Activated naive CD8-positive, alpha-beta T cell treated with anti-CD3 and anti-CD28 coated beads, Interleukin-2, amount 50 U/mL, for 24 hours (primary cell): ENCODE measurements at places on chromosomes 2 and 18.

GRCh38 chr2:189614585-189614984 is 34.0 kb upstream of the SLC40A1 start:
- DNase-seq, result no peak

DNA sequence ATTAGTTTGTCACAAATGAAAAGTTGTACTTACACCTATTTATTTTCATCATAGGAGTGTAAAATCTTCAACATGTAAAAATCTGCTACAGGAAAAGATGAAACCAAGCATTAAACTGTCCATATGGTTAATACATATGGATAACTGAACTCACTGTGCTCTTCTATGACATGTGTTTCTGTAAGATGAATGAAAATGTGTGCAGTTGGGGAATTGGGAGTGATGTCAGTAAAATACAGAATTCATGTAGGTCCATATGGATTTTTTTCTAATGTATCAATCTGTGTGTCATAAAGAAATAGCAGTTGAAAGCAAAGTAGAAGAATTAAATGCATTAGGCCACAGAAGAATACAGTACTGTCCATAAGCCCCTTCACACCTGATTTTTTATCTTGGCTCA is 178.4 kb upstream of the COL3A1 start:
- no peak for DNase-seq

DNA sequence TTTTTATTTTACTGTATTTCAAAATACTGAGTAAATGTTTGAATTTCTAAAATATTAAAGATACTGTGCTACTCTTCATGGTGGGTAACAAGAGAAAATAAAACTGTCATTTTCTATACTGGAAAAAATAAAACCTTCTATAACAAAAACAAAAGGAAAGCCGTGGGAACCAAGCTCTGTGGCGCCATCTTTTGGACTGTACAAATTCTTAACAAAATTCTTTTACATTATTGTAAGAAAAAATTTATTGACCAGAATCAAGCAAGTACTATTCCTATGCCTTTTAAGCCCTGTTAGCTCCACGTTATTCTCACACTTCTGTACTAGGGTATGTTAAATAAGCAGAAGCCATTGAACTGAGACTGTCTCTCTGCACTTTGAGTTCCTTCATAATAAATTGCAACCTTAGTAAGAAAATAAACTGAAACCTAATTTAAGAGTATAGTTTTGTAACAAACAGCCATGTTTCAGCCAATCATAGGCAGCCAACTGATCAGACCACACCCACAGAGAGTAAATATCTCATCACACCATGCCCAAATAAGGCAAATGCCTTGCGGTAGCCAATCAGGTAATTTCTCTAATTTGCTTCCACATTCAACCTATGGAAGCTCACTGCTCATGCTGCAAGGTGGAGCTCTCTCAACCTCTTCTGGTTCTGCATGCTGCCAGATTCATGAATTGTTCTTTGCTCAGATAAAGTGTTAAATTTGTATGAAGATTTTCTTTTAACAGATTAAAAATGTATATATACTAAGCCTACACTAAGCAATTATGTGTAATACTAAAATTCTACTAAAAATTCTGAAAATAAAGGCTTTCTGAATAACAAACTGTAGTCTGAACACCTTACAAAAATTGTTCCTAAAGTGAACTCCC is 42.2 kb downstream of the HIBCH start:
- DNase-seq, result peak; percentile 12

DNA sequence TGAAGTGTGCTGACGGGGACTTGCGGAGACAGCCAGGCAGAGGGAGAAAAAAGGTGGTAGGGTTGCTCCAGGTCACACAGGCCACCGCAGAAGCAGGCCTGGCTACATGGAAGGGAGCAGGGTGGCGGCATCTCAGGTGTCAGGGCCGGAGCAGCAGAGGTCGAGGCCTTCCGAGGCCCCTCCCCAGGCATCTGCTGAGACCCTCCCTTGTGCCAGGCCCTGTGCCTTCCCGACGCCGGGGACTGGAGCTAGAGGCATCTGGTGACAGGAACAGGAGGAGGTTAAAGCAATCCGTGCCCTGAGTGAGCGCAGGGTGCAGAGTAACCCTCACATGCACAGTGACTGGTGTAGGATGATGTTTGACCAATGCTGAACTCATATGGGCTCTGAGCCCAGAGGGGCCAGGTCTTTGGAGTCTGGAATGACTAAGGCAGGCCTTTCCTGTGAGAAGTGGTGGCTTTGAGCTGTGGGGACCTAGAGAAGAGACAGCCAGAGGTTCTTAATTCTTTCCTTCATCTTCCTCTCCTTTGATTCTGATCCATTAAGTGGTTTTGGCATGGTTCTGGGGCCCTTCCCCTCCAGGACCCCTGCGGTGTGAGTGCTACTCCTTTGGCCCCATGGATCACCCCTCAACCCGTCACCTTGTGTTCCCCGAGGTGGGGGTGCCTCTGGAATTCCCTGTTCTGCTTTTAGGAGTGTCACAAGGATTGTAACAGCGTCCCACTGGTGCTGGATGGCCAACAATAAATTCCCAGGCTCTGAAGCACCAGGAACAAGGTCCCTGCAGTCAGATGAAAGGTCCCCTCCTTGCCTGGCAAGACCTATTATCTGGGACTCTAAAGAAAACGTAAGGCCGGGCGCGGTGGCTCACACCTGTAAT is 72.1 kb downstream of the KLHL29 start:
- no peak for DNase-seq

DNA sequence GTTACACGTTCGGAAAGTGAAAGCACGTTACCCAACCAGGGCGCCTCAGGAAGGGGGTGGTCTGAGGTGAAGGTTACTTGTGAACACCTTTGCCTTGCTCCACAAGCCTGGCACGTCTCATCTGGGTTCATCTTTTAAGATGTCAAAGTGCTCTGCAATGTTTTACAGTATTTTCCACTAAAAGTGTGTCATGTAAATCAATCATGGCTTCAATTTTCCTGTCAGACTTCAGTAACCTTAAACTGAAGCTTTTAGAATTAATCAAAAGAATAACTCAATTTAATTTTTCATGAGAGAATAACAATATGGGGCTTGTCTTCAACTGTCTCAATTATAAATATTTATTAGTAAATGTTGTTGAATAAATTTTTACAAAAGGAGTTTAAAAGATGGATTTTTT is 93.3 kb upstream of the FANCL start:
- no peak for DNase-seq

DNA sequence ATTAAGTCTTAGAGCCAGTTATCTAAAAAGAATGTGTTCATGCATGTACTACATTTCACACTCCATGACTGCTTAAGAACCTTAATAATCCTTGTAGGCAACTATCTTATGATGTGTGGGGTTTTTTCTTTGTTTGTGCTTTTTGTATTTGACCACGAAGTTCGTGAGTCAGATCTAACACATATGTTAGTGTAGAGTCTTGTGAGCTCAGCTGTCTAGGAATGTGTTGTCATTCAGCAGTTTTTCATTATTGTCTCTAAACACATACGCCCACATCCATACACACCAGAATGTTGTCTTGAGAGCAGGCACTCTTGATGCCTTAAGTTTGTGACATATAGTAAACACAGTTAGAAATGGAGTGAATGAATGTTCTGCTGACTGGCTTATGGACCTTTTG is 38.4 kb downstream of the CAB39 start:
- DNase-seq, result no peak

DNA sequence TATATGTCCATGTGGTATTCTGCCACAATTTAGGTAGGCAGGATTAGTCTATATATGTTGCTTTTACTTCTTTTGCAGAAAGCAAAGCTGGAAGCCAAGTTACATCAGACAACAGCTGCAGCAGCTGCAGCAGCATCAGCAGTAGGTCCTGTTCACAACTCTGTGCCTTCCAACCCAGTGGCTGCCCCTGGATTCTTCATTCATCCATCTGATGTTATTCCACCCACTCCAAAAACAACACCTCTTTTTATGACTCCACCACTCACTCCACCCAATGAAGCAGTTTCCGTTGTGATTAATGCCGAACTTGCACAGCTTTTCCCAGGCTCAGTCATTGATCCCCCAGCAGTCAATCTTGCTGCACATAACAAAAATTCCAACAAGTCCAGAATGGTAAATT is 107.6 kb downstream of the BIRC6 start:
- DNase-seq, result no peak

- DNase-seq, result peak; percentile 58
Measured at GRCh38 chr18:13216711-13217465, 1.7 kb upstream of the LDLRAD4 start.

- no peak for DNase-seq
Measured at GRCh38 chr2:196961889-196962288, 35.4 kb upstream of the PGAP1 start.

GRCh38 chr2:53366543-53366942 is 401.1 kb upstream of the CHAC2 start:
- no peak for DNase-seq

DNA sequence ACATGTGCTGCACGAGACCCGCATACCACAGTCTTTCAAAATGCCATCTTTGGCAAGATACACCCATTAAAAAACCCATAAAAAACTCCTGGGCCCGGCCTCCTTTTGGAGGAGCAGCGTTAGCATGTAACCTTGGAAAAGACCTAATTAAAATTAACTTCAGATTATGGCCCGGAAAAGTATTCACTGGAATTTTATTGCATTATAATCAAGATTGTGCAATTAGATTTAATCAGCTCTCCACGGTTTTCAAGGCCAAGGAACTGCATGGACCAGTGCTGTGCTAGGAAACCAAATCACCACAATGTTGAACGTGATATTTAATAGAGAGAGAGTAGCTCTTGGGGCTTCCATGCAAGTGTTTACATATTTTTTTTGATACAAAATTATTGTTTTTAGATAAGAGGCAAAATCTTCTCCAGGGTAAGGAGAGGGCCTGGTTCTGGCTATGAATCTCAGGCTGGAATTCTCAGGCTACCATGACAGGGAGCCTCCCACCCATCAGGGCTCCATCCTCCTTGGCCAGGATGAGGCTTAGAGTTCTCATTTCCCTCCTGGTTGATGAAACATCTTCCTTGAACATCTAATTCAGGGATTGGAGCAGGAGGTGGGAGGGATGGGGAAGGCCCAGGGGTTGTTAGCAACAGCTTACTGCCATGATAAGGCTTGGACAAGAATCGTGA is 82.0 kb upstream of the TTC39C start:
- no peak for DNase-seq

GRCh38 chr2:64615192-64615763 is 38.4 kb downstream of the SERTAD2 start:
- DNase-seq, result no peak

DNA sequence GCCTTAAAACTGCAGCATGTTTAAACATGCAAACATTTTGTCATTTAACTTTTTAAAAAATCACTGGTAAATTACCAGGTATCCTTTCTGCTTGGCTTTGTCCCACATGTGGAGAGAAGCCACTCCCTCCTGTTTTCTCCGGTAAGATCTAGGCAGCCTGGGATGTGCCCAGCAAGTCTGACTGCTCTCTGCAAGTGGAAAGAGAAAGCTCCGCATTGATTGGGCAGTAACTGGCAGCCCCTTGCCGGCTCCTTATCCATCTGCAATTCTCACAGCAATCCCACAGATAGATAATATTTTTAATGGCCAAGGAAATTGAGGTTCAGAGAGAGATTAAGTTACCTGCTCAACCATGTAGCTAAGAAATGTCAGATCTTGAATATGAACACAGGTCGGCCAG is 136.1 kb downstream of the TMEM200C start:
- no peak for DNase-seq

DNA sequence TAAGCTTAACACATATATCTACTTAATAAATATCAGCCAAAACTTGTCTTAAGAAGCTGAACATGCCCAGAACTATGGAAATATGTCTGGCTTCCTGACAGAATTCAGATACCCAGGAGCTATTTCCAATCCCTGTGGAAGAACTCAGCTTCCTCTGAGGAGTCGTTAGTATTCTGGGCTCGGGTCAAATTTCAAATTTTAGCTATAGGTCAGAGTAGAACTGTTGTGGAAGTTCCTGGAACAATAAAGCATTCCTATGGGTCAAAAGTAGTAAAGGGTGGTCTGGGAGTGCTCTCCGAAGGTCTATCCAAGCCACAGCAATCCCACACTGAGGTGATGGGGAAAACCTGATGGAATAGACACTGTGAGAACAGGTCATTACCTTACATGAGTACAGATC is 342.7 kb upstream of the CHST9 start:
- DNase-seq, result no peak

GRCh38 chr18:74996996-74997395 is 211.9 kb downstream of the PTGR3 start:
- no peak for DNase-seq

DNA sequence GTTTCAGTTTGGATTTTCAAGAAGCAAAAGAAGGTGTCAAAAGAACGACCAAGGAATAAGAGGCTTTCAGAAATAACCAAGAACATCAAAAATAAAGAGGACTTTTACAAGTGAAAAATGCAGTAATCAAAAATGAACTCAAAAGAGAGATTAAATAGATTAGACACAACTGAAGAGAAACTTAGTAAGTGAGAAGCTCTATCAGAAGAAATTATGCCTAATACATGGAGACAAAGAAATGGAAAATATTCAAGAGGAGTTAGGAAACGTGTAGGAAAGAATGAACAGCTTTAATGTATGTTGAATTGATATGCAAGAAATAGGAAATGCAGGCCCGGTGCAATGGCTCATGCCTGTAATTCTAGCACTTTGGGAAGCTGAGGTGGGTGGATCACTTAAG is 145.8 kb downstream of the ACOXL start:
- no peak for DNase-seq

DNA sequence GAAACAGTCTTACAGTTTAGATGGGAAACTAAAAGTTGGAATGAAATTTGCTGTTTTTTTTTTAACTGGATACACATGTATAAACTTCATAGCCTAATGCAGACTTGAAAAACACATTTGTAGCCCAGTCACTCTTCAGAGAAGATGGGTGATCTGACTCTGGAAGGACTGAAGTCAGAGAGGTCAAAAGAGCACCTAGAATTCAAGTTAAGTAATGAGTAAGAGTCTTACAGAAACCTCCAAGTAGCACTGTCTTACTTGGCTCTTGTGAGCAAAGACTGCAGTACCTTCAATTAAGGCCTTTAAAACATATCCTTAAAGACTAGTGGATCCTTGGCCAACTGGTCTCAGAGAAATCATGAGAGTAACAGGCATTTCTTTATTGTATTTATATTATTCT is 41.9 kb downstream of the TRAPPC8 start:
- DNase-seq, result no peak

GRCh38 chr2:239121600-239122012 is 273.7 kb downstream of the TWIST2 start:
- DNase-seq, result no peak

DNA sequence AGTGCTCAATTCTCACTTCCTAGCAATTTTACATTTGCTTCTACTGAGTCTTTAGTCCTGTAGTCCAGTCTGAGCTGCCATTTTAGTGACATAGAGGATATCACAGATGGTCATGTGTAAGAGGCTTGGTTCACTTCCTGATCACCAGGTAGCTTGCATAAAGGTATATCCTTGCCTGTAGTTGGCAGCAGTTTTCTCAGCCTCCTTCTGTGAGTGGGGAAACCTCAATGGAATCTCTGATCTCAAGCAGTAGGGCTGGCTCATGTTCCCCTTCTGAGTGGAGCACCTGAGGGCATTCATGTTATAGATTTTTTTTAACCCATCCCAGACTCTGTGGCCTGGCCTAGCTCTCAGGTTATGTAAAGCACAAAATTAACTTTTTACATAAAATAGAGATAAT is 278.4 kb downstream of the RDH14 start:
- DNase-seq, result no peak
